ENCODE measurements at places on chromosomes 1 and 21.
A peak's percentile ranks its signal among the peaks of the same experiment; 100 is the strongest.

GRCh38 chr1:1324084-1324523 is 356 bp downstream of the INTS11 start:
- DNase-seq, result no peak

DNA sequence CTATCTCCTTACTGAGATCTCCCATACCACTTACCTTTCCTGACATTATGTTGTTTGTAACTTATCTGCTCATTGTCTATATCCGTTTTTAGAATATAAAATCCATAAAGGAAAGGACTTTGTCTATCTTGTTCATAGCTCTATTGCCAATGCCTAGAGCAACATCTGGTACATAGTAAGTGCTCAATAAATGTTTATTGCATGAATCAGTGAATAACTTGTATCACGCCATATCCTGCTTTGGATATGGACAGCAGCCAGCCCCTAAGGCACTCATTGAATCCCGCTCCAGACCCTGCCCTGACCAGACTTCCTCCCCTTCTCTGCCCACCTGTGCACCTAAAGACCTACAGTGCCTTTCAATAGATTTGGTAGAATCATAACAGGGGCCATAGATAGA is 298.1 kb upstream of the PLXNA2 start:
- DNase-seq, result no peak

DNA sequence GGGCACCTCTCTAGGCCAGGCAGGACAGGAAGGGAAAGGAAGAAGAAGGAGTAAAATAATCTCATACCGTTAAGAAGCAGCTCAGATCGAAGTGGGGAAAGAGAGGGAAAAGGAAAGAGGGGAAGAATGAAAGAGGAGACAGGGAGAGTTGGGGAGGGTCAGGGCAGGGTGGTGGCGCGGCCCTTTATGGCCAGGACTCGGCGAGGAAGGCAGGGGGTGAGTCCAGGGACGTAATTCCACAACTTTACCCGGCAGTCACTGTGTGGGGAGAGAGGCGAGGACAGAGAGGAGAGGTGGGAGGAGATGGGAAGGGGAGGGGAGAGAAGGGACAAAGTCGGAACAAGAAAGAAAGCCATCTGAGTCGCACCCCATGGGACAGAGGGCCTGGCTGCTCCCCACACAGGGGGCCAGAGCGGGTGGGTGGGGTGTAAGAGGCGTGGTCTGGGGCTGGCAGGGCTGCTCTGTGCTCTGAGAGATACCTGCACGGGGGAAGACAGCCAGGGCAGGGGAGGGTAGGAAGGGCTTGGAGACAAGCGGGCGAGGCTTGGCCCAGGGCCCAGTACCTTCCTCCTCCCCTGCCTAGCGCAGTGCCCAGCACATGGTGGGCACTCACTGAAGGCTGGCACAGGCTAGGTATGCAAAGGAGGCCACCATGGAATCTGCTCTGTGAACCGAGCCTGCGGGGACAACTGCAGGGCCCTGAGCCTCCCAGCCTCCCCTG is 49.4 kb downstream of the KIF21B start:
- DNase-seq, result no peak

- no peak for DNase-seq
Measured at GRCh38 chr1:25472471-25472870, 41.8 kb downstream of the MACO1 start.

DNA sequence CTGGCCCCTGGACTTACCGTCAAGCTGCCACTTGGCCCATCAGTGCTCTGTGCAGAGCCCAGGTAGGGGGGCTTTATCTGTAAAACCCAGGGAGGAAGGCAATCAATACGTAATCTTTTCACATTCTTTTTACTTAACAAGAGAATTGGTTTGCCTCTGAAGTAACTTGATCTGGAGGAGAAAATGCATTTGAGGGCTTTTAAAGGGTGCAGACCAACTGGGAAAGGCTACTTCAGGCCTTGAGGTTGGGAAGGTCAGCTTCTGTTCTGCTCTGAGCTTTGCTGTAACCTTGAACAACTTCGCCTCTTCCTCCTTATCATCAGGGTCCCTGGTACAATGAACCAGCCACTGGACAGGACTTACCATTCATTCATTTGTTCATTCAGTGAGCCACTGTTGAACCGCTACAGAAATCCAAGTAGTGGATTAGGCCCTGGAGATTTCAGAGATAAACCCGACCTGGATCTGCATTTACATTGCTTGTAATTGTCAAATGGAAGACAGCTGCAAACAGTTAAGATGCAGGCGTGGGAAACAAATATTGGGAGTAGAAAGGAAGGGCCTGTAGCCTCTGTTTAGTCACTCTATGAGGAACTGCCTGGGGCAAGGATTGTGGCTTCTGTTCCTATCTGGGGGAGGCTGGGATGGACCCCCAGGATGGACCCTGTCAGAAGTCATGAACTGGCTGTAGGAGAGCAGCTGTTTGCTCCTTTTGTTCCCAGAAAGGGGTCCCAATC is 90.9 kb downstream of the MAN1C1 start:
- DNase-seq, result no peak

DNA sequence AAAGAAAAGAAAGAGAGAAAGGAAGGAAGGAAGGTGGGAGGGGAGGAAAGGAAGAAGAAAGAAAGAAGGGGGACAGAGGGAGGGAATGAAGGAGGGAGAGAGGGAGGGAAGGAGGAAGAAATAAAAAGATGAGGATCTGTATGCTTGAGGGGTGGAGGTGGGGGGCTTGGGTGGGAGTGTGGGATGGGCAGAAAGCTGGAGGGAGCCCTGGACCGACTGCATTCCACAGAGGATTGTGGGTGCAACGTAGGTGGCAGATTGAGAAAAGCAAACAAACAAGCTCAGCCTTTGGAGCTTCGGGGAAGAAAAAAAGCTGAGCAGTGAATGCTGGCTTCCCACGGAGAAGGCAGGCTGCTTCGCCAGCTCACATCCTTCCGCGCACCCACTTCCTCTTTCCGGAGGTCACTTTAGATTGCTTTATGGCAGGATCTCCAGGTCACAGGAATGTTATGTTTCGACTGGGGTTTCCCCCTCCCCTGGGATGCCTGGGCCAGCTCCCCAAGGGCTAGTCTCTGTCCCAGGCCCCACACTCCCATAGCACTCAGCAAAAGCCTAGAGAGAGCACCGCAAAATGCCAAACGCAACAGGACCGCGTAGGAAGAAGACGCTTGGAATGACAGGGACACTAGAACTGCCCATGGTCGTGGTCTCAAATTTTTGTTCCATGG is 20.7 kb upstream of the LGALS8 start:
- DNase-seq, result peak; percentile 34

DNA sequence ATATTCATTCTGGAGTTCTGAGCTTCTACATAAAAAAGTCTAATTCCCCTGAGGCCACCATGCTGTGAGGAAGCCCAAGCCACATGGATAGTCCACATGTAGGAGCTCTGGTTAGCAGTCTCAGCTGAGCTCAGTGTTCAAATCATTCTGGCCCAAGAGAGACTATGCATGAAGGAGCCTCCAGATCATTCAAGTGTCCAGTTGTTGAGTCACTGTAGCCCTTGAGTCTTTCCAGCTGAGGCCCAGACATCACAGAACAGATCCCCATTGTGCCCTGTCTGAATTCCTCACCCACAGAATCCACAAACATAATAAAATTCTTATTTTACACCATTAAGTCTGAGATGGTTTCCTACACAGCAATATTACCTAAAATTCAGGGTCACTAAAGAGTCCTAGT is 107.0 kb upstream of the NGF start:
- DNase-seq, result no peak

Measured in H1 (cell line).